Myocyte (in vitro differentiated cells): ENCODE measurements at places on chromosomes 4 and X.

- DNase-seq: peak; percentile 75
These were observed 12.8 kb downstream of the GYG2 start for GRCh38 chrX:2841537-2841936.

GRCh38 chr4:712916-713632 is 7.4 kb downstream of the PCGF3 start:
- no peak for DNase-seq

DNA sequence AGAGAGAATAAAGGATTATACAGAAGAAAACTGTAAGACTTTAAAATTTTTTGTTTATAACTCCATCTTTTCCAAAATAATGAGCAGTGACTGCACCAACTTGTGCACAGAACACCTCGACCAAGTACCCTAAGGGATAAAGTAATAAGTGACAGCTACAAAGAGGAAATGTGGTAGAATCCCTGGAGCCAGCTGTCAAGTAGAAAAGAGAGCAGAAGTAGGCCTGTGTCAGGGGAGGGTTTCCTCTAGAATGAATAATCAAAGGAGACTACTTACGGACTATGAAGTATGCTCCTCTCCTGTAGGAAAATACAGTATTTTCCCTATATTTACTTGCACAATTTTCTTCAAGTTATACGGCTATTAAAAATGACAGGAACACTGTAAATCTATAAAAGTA is 1.2 kb downstream of the EIF1AX start:
- peak; percentile 9 for DNase-seq

DNA sequence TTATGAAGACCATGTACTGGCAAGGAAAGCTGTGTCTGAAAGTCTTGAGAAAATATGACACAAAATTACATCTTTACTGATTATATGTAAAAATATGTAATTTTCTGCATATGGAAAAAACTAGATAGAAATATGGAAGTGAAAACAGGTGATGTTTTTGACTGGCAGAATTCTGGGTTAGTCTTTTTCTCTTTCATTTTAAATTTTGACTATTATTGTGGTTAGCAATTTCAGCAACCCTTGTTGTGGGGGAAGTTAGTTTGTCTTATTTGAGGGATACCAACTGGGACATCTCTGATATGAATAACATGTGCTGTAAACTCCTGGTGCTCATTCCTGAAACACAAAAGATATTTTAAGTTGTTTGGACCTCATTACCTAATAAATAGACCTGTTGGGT is 49.9 kb upstream of the CPEB2 start:
- DNase-seq: no peak

- no peak for DNase-seq
These were observed 35.6 kb upstream of the NMU start for GRCh38 chr4:55671667-55672066.

DNA sequence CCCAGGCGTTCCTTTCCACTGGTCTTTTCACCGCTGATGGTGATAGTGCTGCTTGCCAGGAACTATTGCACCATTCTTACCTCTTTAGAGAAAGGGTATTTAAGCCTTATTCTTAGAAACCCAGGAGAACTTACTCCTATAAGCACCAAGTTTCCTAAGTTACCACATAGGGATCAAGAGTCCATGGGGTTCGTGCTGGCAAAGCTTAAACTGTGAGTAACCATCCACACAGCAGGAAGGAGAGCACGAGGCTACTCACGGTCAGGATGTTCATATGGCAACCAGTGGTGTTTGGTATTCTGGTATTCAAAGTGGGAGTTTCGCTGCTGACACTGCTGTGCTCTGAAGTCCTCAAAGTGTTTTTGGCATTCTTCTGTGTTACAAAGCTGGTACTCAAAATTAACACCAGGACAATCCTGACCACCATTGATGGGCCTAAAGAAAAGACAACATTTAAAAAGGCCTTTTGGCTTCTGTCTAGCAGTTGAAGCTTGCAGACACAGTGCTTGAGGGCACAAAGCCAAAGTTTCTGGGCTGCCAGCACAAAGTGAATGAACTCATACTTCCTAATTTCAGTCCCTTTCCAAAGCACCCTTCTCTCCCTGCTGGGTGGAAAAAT is 256.9 kb downstream of the ADAMTS3 start:
- peak; percentile 84 for DNase-seq

DNA sequence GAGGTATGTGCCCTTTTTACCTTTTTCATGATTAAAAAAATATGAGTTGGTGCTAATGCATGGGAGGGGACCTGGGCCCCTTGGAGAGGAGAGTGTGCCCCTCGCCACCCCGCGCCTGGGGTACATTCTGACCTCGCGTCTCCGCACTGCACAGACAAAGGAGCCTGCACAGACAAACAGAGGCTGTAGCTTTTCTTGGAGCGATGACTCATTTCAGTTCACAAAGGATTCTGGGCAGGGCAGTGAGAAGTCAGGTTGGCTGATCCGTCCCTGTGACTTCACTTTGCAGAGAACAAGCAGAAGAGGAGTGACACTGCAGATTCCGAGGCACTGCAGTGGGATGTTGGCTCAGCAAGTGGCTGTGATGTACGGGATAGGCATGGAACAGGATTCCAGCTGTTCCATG is 82.9 kb downstream of the STOX2 start:
- peak; percentile 84 for DNase-seq

- peak; percentile 2 for DNase-seq
These were observed 140.3 kb downstream of the PJA1 start for GRCh38 chrX:69024931-69025330.

DNA sequence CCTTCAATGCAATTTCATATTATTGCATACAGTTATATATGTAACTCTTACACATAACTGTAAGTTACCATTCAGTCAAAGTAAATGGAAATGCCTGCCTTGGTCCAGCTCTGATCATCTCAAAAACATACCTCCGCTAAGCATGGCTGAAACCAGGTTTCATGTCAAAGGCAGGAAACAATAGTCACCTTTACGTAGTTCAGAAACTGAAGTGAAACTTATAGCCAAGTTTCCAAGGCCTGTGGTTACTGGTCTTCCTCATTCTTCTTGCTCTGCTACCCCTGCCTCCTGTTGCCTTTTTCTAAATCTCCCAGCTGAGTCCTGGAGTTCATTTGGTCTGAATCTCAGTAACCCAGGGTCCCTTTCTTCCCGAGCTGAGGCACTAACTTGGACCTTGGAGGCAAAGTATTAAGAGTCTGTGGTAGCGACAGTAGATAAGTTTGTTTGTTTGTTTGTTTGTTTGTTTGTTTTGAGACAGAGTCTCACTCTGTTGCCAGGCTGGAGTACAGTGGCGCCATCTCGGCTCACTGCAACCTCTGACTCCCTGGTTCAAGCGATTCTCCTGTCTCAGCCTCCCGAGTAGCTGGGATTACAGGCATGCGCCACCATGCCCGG is 30.8 kb downstream of the DAPP1 start:
- DNase-seq: no peak

DNA sequence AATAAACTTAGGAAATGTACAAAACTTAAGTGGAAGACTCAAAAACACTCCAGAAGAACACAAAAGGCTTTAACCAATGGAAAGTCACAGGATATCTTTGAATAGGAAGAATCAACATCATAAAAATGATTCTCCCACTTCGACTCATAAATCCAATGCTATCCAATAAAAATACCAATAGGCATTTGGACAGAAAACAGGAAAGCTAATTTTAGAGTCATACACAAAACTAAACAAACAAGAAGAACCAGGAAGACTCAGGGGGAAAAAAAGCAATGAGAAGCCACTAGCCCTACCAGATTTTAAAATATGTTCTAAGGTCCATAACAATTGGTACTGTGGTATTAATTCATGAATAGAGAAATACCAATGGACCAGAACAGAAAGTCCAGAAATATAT is 28.2 kb downstream of the SLC9A7 start:
- DNase-seq: no peak

DNA sequence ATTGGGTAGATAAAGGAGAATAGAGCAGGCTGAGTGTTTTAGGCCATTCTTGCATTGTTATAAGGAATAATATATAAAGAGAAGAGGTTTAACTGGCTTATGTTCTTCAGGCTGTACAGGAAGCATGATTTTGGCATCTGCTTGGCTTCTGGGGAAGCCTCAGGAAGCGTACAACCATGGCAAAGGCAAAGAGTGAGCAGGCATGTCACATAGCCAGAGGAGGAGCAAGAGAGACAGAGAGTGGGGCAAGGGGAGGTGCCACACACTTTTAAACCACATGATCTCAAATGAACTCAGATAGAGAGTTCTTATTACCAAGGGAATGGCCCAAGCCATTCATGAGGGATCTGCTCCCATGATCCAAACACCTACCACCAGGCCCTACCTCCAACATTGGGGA is 4.4 kb upstream of the METTL14 start:
- no peak for DNase-seq

- no peak for DNase-seq
These were observed 1.2 kb downstream of the RASL11B start for GRCh38 chr4:52863324-52863723.

GRCh38 chr4:41853973-41854372 is 81.3 kb upstream of the TMEM33 start:
- DNase-seq: no peak

- DNase-seq: no peak
These were observed 184.3 kb downstream of the QDPR start for GRCh38 chr4:17327591-17327990.

- DNase-seq: no peak
These were observed 137.1 kb downstream of the NDST3 start for GRCh38 chr4:118171381-118171780.

GRCh38 chr4:165520086-165520485 is 141.3 kb downstream of the CPE start:
- DNase-seq: no peak
